ENCODE measurements at places on chromosomes 1 and 21.

DNA sequence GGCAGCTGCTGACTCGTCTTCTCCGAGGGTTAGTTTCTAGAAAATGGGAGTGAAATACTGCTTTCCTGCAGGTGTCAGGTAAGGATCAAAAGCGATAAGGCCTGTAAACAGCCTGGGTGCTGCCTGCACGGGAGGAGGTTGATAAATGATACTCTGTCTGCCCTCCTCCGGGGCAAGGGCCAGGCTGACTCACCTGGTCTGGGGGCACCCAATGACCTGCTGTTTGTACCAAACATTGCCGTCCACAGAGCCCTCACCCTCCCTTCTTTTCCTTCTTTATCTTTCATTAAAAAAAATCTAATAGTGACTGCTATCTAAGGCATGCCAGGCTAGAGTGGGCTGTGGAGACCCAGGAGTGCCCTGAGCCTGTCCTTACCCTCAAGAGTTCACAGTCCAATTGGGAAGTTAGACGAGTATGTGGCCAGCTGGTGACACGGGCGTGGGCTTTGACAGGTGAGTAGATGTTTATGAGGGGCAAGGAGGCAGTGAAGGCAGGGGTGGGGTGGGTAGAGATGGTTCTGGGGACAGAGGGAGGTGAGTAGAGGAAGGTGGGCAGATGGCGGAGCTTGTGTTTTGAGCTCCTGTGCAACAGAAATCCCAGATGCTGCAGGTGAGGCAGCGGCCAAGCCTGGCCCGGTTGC lies 16.2 kb downstream of the EDN2 start:
- no peak for DNase-seq

DNA sequence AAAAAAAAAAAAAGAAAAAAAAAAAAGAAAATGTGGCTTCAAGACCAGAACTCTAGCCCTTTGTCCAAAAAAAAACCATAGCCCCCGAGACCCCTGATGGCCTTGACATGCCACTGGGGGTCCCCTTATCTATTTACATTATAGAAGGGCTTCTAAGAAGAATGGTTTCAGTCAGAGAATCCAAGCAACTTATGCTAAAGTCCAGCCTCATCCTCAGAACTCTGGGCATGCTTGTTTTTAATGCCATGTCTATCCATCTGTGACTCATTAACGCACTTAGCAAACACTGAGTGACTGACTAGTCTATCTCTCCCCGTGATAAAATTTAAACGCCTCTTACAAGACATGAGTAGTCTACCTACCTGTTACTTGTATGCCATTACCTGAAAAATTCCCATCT lies 29.3 kb downstream of the ERG start:
- DNase-seq: no peak

DNA sequence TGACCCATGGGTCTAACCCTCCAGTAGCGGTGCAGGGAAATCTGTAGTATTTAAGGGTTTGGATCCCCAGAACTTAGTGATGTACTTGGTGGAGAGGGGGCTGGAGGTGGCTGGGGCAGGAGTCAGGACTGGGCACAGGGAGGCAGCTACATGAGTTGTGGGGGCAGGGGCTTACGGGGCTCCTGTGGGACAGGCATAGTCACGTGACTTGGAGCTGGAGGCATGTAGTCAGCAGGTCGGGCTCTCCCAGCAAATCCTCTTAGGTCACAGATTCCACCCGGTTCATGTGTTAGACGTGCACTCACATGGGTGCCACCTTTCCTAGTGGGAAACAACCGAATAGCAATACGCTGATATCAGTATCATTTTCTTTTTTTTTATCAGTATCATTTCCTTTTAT lies 112.1 kb downstream of the PCP4 start:
- no peak for DNase-seq

- no peak for DNase-seq
These were observed 108.8 kb upstream of the GRIK1 start for GRCh38 chr21:30048570-30048969.

GRCh38 chr1:42961312-42962091 lies 2.8 kb upstream of the SLC2A1 start:
- no peak for DNase-seq

- no peak for DNase-seq
These were observed 6.8 kb upstream of the EPS8L3 start for GRCh38 chr1:109770331-109771095.

GRCh38 chr1:97906567-97907241 lies 14.1 kb downstream of the DPYD start:
- no peak for DNase-seq

DNA sequence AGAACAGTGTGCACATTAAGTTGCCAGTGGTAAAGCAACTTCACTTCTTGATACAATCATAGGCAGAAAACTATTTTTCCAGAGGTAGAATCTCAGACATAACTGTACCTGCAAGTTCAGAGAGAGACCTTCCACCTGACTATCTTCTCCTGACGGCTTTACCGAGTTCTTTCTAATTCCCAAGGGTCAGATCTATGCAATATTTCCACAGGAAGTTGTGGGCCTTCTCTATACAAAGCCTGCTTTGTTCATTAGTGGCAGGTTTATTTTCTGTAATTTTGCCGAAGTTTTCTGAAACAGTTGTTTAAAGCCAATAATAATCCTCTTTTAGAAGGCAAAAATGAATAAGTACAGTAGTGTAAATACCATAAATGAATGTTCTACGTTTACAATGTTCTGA lies 58.2 kb upstream of the RCC1 start:
- DNase-seq: no peak

GRCh38 chr1:111140680-111140967 lies 601 bp downstream of the CEPT1 start:
- DNase-seq: no peak

DNA sequence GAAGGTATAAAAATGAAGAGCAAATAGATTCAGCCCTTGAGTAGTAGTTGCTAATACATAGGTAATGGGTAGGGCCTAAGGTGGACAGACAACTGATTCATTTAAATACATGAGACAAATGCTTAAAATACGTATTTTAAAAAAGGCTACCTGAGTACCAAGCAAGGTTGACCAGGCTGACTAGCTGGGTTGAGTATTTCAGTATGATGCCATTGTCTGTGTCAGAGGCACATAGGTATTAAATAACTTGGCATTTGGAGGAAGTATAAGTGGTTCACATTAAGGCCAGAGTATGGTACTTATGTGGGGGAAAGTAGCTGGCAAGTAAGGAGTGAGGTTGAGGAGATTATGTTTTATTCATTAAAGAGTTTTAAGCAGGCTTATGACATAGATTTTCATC lies 19.4 kb downstream of the NEK7 start:
- no peak for DNase-seq

DNA sequence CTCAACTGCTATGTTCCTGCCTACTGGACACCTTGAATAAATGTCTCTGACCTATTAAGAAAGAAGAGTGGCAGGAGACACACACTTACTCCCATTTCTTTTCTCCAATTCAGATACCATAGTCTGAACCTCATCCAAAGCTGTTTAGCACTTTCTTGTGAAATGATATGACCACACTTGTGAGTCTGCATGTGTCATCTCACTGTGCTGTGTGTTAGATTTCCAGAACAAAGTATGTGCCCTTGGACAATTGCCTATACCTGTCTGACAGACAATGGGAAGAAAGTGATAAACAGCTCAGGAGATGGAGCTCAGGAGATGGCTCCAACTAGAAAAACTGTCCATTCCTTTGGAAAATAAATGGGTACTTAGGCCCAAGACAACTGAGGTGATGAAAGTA lies 48.4 kb downstream of the USP48 start:
- DNase-seq: no peak
